ENCODE measurements at places on chromosomes 7 and 10. TPM values are rescaled to one million over a fixed set of nuclear protein-coding genes. Genes with fewer than 3 reads are reported as not detected.

Gene HOXA6
- total RNA-seq = 6.9 TPM

Gene TPK1
- total RNA-seq = 1.3 TPM

Gene CRCP
- 36.4 TPM for total RNA-seq

Gene ZNF853
- 1.0 TPM for total RNA-seq

Gene VIPR2
- total RNA-seq = not detected

Gene HYAL4
- 0.98 TPM for total RNA-seq

Gene OR2A5
- total RNA-seq = not detected

Gene DRGX
- 0.33 TPM for total RNA-seq

Gene TAS2R3
- not detected for total RNA-seq

Gene BLNK
- not detected for total RNA-seq

DNA sequence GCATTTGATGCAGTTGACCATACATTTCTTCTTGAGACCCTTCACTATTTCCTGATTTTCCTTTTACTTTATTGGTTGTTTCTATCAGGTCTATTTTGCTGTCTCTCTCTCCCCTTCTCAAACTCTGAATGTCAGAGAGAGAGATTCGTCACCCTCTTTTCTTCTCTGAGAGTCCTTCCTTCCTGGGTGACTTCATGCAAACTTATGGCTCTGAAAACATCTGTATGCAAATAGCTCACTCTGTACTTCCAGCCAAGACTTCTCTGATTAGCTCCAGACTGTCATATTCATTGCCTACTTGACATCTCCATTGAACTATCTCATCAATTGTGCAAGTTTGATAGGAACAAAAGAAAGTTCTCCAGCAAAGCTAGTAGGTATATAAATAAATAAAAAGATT is 191.7 kb upstream of the KLF6 start:
- DNase-seq = no peak

DNA sequence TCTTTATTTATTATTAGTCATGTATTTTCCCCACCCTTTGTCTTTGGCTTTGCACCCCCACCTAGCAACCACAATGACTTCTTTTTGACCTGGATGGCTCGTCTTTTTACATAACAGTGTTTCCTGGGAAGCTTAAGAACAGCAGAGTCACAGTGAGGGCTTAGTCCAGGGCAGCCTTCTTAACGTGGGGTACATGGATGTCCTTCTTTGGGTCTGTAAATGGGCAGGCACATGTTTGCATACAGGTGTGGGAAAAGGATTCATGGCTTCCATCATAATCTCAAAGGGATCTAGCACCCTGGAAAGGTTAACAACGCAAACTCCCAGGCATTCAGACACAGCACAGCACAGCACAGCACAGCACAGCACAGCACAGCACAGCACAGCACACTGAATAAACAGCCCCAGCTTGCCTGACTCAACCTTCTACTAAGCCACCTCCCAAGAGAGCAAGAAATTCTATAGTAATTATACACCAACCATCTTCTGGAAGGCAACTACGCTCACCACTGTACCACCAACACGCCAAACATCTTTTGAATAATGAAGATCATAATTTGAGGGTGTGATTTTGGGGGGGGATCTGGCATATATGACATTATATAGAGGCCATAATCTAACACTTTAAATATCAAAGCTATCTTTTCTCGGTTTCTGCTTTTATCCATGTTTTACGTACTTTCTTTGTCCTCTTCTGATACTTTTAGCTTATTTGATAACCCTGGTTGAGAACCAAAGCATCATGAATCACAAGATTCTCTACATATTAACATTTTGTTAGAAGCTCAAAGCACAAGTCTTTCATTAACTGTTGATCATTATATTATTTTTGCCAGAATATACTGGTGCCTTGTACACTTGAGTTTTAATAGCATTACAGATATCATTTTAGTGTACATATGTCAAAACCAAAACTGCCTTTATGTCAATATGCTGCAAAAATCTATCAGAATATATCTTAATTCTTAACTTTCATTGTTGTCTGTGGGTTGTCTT is 177.2 kb upstream of the KLF14 start:
- peak; percentile 55 for DNase-seq

DNA sequence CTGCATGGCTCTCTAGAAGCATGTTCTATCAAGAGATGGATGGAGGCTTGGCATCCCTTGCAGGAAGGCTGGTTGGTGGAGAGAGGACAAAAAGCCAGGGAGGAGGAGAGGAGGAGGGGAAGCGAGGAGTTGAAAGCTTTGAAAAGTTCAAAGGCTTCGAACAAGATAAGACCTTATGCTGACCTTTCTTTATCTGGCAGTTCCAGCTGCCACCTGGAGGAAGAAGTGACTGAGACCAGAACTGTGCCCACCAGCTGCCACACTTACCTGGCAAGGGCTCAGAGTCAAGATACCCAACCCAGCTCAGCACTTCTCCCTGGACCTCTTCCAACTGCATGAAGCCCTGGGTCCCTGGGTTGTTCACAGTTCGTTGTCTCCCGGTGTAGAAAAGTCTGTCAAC is 14.8 kb downstream of the CCL24 start:
- DNase-seq = no peak

GRCh38 chr10:22049635-22050034 is 46.1 kb upstream of the DNAJC1 start:
- peak; percentile 55 for DNase-seq

DNA sequence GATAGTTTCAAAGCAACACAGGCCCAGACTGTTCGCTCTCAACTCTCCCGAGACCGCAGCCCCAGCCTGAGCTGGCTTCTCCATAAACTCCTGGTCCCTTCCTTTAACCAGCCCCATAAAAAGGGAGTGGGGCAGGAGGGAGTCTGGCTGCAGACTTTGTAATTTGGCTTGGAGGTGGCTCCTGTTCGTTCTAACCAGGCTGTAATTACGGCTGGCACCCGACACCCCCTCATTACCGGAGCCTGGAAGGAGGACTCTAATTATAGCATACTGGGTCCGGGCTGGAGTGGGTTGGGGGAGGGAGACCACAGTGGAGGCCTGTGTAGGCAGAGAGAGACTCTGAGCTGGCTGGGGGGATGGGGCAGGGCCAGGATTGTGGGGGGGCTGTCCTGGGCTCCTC is 49.7 kb downstream of the UNC5B start:
- DNase-seq = no peak

GRCh38 chr10:93565446-93565845 is 1.0 kb upstream of the FFAR4 start:
- no peak for DNase-seq

GRCh38 chr7:6545398-6546126 is 5.7 kb downstream of the GRID2IP start:
- no peak for DNase-seq

DNA sequence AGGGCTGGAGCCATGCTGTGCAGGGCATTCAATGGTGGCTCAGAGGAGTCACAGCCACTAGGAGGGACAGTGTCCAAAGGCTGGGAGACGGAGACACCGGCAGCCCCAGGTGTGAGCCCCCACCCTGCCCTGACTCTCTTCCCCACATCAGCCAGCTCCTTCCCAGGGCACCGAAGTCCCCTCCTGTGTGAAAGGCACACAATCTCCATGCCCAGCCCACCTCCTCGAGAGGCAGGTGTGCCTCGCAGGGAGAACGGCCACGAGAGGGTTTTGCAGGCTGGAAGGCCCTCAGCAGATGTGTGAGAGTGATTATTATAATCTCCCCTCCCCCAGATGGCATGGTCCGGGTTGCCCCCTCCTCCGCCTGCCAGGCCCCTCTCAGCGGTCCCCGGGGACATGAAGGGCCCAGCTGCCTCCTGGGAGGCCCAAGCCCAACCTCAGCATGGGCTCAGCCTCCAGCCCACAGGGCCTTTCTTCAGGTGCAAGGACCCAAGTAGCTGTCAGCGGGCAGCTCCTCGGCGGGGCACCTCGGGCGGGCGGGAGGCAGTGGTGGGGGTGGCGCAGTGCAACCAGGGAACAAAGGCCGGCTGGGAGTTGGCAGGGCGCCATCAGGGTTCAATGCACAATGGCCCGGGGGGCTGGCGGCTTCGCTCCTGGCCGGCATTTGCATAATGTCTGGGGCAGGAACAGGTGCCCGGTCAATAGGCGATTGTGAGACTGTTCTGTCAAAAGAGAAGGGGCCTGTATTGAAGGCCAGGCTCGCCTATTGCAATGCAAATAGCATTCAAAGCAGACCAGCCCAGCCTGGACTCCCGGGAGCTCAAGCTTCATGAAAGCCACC is 155.3 kb upstream of the ZMIZ1 start:
- DNase-seq = no peak

DNA sequence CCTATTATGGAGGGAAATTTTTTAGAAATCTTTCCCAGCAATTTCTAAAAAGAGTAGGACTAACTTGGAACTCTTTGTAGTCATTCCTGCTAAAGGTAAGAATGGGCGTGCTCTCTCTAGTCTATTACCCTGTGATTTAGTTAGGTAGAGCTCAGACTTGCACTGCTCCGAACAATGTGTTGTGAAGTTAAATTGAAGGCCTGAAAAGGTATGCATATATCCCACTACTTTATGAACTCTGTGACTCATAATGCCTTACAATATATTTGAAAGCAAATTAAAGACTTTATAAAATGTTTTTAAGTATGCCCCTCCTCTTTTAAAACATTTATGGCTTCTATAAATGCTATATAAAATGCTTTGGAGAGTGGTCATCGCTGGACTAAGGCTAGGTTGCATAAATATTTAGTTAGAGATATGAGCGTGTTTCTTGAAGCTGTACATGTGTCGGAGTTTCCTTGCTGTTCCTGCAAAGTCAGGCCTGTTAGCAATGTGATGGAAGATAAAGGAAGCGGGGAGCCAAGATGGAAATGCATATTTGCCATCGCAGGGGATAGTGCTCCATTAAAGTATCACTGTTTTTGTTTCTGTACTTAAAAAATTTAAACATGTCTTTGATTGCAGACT is 761.4 kb downstream of the LRMDA start:
- peak; percentile 57 for DNase-seq

GRCh38 chr7:1478480-1478879 is 19.2 kb upstream of the MICALL2 start:
- DNase-seq = no peak

DNA sequence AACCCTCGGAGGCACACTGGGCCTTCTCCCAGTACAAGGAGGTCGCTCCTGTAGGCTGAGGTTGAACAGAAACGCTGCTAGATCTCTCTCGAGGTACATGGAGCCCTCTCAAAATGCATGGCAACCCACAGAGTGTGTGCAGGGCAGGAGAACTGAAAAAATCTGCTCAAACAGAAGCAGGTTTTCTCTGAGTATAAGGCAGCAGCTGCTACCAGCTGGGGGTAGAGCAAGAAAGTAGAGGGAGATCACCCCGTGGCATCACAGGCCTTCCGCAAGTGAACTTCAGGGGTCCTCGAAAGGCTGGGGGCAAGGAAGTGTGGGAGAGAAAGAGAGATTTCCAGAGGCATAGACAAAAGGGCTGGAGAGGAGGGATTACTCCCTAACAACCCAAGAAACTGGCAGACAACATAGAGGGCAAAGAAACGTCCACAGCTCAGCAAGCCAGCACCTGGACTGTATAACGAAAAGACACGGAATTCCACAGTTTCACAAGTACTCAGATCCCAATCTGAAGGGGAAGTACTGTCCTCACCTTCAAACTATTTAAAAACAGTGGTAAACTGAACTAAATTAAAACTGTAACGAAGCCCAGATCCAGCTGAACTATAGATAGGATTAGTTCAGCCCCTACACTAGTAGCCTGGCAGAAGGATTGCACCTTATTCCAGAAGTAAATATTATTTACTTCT is 299.2 kb downstream of the IPMK start:
- no peak for DNase-seq

- DNase-seq = no peak
Measured at GRCh38 chr7:121634356-121634755, 238.2 kb upstream of the FAM3C start.

DNA sequence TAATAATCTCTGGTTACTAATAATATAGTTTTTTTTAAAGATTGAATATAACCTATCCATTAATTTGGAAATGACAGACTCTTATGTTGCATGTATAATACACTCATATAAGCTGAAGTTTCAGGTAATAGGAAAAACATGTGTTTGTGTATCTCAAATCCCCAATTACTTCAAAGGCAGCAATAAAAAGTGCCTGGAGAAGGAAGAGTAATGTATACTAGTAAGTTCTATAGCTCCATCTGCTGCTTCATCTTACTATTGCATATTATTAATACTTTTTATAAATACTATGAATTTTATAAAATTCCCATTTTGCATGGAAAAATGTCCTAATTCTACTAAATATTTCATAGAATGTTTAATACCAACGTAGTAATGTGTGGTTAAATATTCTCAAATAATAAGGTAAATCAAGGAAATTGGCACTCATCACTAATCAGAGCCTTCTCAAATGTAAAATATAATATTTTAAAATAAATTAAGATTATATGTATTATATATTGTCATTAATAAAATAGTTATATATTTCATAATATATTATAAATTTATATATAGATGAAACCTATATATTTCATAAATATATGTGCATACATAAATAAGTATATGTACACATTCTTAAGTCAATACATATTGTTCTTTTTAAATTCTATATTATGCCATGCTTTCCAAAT is 311.9 kb downstream of the HGF start:
- peak; percentile 72 for DNase-seq

- DNase-seq = no peak
Measured at GRCh38 chr10:5663692-5664427, 2.5 kb downstream of the ASB13 start.

DNA sequence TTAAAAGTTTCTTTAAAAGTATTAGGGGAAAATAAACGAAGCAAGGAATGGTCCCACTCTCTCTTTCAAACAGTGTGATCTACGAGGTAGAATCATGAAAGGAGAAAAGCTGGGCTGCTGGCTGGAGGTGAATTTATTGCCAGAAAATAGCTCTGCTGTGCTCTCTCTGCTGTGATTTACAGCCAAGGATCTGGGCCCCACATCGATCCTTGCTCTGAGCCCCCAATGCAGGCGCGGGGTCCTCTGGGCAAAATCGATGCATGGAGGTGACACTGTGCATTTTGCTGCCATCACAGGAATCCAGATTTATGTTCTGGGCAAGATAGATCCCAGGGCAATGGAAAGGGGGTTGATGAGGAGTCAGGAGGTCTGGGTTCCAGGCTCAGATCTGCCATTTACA is 91.0 kb upstream of the GPR26 start:
- no peak for DNase-seq

DNA sequence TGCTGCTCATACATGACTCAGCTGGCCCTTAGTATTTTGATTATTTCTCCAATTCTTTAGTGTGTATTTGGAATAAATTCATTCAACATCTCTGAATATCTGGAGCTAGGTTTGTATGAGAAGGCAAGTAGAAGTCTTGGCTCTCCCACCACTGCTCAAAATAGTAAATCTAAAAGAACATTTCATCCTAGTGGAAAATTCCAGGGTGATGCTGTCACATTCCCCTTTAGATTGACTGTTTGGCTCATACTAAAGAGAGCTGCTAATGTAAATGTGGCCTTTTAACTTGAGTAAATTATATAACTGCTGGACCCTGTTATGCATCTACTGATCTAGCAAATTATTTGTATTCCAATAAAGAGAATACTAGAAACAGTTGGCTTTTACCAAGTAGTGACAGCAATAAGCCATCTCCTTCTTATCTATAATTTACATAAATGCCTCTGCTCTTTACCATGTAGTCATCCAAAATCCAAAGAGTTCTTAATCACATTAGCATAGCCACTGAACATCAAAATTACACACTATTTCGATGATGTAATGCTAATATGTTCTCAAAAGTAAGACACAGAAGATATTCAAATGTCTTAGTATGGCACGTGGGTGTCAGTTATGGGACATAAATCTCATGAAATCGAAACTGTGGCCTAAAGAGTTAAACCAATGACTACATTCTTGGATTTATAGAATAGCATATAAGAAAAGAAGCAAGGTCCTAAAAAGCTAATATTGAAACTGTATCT is 86.9 kb upstream of the KCND2 start:
- no peak for DNase-seq

GRCh38 chr7:41487229-41487940 is 215.5 kb downstream of the INHBA start:
- DNase-seq = no peak

- DNase-seq = no peak
Measured at GRCh38 chr7:136339464-136339863, 362.3 kb upstream of the MTPN start.

Data from PC-3 (cell line).